ENCODE measurements at places on chromosomes 3 and 15.

DNA sequence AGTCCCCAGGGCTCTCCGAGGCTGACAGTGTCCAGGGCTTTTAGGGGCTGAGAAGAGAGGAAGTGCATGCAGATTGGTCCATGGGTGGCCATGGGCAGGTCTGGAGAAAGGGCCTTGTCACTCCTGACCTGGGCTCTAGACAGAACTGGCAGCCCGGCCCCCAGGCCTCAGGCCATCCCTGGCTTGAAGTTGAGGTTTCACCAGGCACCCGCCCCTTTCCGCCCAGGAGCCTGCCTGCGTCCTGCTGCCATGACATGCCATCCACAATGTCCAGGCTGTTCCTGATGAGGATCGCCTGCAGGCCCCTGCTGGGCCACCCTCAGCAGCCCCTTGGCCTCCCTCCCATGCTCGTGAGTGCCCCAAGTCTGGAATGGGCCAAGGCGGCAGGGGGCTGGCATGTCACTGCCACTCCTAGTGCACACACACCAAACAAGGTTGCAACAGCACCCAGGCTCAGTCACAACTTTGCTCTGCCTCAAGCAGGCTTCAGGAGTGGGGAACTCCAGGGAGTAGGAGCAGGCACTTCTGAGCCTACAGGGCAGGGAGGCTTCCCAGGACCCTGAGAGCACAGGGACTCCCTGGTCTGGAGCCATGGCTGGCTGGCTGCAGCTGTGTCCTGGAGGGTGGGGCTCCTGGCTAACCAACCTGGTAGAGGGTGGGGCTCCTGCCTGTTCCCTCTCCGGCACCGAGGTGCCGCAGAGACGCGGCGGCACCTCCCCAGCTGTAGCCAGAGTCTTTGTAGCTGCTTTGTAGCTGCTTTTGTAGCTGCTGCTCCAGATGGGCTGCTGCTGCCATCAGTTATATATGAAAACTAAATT is 1457.1 kb upstream of the GBE1 start:
- DNase-seq: no peak

DNA sequence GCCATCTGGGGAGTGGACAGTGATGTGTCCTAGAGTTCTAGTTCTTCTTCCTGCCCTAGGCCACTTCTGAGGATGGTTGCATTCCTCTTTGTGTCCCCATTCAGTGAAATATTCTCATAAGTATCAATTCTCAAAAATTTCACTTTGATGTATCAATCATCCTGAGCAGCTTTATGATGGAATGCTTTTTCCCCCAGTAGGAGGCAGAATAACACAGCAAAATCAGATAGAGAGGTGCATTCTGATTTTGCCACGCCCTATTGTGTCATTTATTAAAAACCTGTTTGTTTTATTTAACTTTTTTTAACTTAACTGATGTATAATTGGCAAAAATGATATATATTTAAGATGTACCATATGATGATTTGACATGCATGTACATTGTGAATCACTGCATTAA is 656.0 kb upstream of the GRM7 start:
- DNase-seq: no peak

DNA sequence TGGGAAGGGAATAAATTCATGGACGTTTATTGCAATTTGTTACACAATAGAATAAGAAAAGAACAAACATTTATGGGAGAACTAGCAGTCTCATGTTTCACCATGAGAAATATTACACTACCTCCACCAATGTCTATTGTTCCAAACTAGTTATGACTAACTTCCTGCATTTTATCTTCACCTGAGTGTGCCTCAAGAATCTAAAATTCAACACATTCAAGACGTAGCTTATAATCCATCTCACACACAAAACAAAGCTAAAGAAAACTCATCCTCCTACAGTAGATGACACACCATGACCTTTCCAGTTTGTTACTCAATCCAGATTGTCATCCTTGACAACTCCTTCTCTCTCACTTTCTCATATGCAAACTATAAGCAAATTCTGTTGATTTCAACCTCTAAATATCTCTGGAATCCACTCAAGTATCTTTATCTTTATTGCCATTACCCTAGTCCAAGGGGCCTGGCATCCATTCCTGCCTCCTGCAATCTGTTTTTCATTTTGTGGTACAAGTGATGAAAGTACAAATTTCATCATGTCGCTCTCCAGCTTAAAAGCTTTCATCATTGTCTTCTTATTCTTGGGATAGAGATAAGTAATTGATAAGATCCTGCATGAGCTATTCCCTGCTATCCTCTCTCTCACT is 229.9 kb downstream of the NR2F2 start:
- no peak for DNase-seq

- DNase-seq: no peak
These were observed 70.4 kb upstream of the C15orf39 start for GRCh38 chr15:75131269-75131643.

- DNase-seq: no peak
These were observed 163.2 kb upstream of the P2RY1 start for GRCh38 chr3:152671446-152672319.

- DNase-seq: no peak
These were observed 12.9 kb upstream of the TMC3 start for GRCh38 chr15:81386947-81387346.

DNA sequence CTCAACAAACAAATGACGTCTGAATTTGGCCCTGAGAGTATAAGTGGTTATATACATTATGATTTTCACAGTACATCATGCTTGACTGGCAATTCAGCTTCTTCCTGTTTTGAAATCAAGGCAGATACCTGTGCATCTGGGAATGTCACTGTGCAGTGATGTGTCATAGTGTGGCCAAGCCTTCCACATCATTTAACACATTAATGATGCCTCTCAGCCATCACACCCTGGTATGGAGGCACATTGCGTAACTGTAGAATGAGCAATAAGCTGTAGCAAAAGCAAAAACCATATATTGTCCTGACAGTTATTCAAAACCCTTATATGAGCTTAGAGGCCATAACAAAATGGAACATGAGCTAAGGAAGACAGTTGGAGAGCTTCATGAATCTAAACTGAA is 246.0 kb downstream of the EPHA3 start:
- no peak for DNase-seq

DNA sequence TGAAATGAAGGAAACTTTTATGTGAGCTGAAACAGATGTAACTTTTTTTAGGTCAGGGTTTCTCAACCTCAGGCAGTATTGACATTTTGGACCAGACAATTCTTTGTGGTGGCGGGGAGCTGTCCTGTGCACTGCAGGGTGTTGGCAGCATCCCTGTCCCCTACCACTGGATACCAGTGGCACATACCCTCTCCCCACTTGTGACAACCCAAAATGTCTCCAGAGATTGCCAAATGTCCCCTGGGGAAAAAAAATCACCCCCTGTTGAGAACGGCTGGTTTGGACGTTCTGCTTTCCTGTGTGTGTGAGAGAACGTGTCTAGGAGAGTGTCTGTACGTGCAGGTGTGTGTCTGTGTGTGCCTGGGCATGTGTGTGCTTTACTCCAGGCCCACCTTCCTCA is 30.7 kb upstream of the GRIP2 start:
- no peak for DNase-seq

DNA sequence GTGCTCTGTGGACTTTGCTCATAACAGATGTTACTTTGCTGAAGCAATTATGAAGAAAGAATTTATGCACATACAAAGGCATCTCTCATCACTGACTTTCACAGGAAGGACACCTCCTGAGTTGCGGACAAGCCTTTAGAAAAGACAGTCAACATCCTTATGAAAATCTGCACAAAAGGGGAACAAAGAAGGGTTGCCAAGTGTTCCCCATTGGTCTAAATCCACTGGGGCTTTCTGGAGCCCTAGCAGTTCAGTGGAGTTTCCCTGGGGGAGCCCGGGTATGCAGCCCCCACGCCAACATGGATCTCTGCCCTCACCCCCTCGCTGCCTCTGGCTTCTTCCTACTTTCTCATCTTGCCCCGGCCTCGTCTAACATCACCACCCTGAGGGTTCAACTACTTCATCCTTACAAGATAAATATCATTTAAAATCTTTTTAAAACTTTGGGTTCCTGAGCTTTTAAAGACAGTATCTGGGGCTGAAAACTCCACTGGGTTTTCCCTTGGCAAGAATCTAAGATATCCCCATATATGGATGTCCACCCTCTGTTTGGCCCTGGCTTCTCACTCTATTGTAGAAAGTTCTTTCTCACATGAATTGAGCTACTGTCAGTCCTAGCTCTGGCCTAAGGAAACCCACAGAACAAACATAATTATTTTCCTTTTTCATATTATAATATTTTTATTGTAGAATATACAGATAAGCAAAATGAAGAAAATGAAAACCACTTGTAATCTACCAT is 207.9 kb upstream of the RGMA start:
- DNase-seq: no peak

DNA sequence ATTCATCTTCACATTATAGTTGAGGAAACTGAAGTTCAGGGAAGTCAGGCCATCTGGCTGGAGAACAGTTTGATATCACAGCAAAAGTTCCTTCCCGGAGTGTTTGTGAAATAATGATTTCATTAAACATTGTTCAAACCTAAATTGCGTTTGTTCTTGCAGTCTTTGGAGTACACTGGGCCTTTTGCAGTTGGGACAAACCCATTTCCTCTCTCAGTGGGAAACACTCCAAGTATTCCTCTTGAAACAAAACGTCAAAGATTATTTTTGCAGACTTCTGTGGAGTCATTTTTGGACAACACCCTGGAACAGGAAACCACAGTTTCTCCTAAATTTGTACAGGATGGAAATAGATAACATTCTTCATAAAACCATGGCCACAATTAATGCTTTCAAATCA is 287.5 kb downstream of the PTPRG start:
- DNase-seq: no peak

DNA sequence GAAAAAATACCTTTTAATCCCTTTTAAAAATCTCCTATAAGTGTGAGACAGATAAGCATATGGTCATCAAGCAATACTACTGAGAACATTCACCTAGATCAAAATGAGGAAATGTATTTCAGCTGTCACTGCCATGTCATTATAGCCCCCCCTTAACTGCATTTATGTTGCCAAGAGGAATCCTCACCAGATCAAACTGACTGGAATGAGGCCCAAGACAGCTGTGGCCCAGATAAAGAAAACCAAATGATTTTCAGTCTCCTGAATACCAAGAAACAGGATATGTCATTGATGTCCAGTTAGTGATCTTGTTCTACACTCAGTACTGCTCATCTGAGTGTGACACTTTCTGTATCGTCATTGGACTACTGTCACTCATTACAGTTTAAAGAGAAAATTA is 35.1 kb upstream of the CPB1 start:
- DNase-seq: no peak

DNA sequence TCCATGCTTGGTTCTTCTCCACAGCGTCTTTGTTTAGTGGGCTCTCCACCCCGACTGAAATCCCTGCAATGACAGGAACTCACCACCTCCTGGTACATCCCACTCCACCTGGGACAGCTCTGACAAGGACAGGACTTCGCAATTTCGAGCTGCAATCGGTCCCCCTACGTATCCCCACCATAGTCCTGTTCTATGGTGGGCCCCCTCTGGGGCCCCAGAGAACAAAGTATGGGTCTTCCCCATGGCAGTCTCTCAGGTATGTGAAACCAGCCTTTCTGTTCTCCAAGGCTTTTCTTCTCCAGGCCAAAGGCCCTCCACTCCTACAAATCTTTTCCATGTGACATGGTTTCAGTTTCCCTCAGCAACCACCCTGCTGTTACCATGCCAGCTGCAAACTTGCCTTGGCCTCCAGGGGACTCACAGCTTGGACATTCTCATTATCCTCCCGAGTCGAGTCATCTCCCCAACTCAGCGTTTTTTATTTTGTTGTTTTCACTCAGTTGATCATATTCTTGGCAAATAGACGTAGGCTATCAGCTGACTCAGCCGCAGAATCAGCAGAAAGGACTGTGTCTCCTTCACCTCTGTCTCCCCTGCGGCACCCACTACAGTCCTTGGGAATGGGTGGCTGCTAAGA is 233.3 kb downstream of the OPA1 start:
- DNase-seq: no peak

GRCh38 chr15:27509014-27509413 is 538.0 kb downstream of the GABRG3 start:
- DNase-seq: no peak

DNA sequence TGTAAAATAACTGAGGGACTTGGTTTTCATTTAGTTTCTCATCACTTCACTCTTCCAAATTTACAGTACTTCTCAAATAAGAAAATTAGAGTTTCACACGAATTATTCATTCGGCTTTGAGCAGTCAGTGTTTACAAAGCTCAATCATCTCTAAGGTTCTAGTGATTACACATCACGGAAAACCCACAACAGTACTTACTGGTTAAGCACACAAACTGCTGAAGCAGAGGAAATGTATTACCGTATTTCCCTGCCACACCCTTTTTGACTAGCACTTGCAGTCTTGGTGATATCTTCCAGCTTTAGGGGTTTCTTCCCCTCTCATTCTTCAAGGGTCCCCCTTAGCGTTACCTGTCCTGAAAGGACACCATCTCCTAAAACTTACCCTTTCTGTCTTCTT is 164.8 kb upstream of the CDIN1 start:
- no peak for DNase-seq

DNA sequence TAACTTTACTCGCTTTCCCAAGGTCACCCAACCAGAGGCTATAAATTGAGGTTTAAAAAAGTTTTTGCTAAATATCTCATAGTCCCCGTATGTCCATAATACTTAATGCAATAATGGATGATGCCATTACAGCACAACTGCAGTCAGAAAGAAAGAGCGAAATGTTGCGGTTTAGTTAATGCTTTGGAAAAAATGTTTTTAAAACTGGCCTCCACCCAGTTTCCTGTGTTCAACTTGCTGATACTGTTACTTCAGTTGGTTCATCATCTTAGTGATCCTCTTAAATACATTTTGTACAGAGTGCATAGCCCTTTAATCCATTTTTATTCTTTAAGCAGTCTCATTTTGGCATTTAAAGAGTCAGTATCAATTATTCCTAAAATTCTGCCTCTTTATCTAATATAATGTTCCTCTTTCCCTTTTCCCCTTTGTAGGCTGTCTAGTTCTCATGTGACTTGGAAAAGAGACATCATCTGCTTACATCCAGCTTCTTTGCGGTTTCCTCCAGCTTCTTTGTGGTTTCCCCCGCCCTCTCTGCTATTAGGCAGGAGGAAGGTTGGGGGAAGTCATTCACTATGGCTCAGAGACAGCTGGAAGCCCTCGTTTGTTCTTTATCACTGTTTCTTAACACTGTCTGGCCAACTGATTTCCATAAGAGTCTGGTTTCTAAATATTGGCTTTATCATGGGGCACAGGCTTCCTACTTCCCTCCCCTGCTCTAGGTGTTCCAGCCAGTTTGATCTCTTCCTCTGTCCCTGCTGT is 154.3 kb downstream of the GOLIM4 start:
- DNase-seq: no peak

- DNase-seq: no peak
These were observed 6.2 kb upstream of the CCDC80 start for GRCh38 chr3:112647122-112647521.

DNA sequence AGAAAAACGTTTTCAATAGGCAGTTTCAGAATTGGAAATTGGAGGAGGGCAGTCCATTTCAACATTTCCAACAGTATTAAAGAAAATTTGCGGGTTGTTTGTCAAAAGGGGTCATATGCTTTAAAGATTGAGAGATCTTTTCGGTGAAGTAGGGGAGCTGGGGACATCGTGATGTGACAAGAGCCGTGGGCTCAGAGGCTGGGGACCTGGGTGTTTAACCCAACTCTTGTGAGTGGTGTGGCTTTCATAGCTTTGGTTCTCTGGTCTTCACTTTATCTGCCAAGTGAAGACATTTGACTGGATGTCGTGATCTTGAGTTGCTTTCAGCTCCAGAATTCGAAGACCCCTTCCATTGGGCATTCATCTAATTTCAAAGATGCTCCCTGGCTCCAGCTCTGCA is 133.2 kb downstream of the PGPEP1L start:
- DNase-seq: no peak

- no peak for DNase-seq
These were observed 148.1 kb downstream of the ABHD5 start for GRCh38 chr3:43838877-43839276.
